ENCODE measurements at places on chromosomes 7 and 10.

- peak; percentile 45 for DNase-seq
These were observed 18.1 kb downstream of the COL1A2 start for GRCh38 chr7:94412762-94413322.

GRCh38 chr7:34207810-34208209 is 302.5 kb downstream of the BMPER start:
- DNase-seq: no peak

- no peak for DNase-seq
These were observed 97.2 kb downstream of the SLC25A13 start for GRCh38 chr7:96224685-96225084.

GRCh38 chr7:14886533-14886932 is 16.0 kb downstream of the DGKB start:
- DNase-seq: no peak

- DNase-seq: no peak
These were observed 166.2 kb upstream of the PRR15 start for GRCh38 chr7:29397398-29397797.

DNA sequence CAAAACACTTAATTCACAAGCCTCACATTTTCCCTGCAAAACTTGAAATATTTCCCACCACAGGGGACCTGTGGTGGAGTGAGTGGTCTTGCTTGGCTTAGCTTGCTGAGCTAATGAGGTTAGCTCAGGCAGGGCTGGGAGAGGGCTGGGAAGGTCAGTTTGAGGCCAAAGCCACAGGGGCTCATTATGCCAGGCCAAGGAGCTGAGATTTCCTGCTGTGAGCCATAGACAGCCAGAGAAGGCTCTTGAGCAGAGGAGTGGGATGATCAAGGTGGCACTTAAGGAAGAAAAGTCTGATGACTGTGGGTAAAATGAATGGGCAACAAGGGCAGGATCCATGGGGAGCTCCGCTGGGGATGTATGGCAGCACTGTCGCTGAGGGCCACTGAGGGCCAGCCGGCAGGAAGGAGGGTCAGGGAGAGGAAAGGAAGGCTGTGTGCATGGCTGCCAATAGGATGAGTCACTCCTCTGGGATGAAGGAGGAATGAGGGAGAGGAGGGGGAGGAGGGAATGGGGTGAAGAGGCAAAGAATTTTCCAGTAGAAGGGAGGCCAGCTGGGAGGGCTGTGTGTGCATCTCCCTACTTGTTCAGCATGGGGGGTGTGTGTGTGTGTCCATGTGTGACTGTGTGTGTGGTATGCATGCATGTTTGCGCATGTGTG is 18.7 kb upstream of the ZNF488 start:
- peak; percentile 96 for DNase-seq

GRCh38 chr10:73655257-73655989 is 406 bp downstream of the SYNPO2L start:
- DNase-seq: no peak

DNA sequence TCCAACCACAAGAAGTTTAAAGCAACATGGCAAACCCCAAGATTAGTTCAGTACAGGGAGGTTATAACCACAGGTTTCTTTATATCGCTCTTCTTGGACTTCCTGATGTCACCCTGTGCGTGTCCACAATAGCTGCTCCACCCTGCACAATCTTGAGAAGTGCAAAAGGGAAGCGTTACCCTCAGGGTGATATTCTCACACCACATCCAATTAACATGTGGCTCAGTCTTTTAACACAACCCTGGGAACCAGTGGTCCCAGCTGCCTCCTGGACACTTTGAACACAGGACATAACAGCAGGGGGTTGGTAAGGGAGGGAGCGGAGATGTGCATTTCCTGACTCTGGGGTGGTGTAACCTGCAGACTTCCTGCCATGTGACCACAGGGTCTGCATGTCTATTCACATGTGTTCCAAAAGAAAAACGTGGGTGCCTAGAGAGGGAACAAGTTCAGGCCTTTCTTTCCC is 64.6 kb downstream of the GSAP start:
- DNase-seq: no peak

- DNase-seq: no peak
These were observed 92.4 kb upstream of the PPP2R2D start for GRCh38 chr10:131808370-131808930.

GRCh38 chr10:130023454-130024230 is 59.6 kb upstream of the EBF3 start:
- no peak for DNase-seq

GRCh38 chr10:106830471-106830870 is 334.0 kb downstream of the SORCS1 start:
- DNase-seq: no peak

- no peak for DNase-seq
These were observed 139.4 kb downstream of the HIBADH start for GRCh38 chr7:27523321-27523720.

DNA sequence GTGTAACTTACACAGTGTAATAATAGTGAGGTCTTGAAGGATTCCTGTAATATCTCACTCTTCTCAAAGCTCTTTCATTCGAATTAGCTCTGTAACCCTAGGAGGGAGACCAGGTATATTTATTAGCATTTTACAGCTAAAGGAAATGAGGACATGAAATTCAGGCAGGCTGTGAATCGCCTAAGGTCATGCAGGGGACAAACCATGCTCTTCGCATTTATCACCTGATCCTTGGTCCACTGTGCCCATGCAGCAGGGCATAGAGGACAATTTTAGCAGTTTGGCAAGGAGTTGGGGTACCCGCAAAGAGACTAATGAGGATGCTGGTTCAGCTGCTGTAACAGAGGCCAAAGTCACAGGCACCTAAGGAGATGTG is 14.8 kb upstream of the LAMB1 start:
- no peak for DNase-seq

DNA sequence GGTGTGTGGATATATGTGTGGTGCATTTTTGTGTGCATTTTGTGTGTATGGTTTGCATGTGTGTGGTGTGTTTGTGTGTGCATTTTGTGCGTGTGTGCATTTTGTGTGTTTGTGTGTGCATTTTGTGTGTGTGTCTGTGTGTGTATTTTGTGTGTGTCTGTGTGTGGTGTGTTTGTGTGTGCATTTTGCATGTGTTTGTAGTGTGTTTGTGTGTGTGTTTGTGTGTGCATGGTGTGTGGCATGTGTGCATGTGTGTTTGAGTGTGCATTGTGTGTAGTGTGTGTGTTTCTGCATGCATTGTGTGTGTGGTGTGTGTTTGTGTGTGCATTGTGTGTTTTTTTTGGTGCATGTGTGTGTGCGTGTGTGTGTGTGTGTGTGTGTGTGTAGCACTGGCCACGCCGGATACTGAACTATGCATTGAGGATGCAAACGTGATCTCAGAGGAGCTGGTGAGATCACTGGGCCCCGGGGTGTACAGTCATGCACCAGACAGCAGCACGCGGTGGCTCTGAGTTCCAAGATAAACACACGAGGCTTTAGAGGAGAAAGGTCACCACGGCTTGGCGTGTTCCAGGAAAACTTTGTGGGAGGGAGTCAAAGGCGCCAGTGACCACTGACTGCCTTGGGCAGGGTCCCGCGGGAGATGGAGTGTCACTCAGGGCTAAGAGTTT is 106.6 kb upstream of the SHH start:
- peak; percentile 83 for DNase-seq

GRCh38 chr10:13707156-13707881 is 120.6 kb downstream of the PRPF18 start:
- DNase-seq: peak; percentile 93

DNA sequence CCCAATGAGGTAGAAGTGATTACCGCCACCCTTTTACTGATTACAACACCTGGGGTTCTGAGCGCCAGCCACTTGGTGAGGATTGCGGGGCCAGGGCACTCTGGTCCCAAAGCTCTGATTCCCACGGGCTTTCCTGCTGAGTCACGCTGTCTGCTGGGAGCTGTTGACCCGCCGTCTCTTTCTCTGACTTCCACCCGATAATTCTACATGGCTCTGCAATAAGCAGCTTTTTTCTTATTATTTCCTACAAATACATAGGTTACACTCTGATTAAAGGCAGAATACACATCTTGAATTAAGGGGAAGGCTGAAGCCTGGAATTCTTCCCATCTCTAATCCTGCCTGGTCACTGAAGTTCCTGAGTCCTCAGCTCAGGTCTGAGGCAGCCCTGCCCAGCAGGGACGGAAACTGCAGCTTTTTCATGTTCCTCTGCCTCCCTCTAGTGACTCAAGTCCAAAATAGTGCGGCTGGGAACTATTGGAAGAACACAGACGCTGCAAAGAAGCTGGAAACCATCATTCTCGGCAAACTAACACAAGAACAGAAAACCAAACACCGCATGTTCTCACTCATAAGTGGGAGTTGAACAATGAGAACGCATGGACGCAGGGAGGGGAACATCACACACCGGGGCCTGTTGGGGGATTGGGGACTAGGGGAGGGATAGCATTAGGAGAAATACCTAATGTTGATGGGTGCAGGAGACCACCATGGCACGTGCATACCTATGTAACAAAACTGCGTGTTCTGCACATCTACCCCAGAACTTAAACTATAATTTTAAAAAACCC is 178.3 kb downstream of the PRKCQ start:
- DNase-seq: peak; percentile 88

DNA sequence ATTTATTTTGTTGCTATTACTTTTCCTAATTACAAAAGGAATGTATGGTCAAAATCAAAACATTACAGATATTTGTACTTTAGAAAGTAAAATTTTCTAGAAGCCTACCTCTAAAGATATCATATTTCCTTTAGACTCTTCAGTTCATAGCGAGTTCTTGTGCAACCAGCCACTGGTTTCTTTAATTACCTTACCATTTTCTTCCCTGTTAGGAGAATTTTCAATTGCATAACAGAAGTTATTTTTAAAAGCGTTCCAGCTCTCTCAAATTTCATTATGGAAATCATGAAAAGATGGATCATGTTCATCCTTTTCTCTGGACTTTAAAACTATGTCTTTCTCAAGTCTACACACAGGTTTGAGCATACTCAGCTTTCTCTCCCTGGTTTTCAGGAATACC is 5.0 kb upstream of the TRUB1 start:
- DNase-seq: no peak

GRCh38 chr7:129012641-129013040 is 42.3 kb downstream of the TNPO3 start:
- no peak for DNase-seq

GRCh38 chr10:120760253-120760652 is 90.9 kb upstream of the WDR11 start:
- no peak for DNase-seq

DNA sequence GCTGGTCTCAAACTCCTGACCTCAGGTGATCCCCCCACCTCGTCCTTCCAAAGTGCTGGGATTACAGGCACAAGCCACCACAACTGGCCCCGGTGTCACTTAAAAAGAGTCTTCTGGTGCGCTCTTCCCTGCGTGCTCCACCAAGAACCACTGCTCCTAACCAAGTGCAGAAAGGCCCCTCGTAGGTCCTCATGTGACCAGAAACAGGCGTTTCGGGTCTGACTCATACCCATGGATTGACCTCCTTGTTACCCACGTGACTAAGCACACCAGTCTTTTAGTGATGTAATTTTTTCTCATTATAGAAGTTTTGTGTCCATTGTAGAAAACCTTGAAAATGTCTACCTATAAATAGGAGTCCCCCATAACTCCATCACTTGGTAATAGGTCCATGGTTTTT is 13.9 kb downstream of the FKBP6 start:
- peak; percentile 71 for DNase-seq

GRCh38 chr7:28052933-28053332 is 127.7 kb downstream of the JAZF1 start:
- DNase-seq: peak; percentile 55

DNA sequence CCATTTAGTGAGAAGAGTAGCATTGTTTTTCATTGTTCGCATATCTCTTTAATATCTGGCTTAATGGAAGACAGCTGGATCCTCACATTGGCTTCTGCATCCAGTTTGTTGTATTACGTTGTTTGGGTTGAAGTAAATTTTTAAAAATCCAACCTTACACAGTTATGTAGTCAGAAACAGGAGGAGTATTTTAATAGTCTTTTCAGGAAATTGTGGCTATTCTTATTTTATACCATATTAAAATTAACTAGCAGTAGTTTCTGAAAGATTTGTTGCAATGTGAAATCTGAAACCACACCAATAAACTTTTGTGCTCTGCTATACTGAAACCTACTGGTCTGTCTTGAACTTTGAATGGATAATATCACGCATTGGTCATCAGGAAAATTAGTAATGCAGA is 27.9 kb downstream of the MYPN start:
- DNase-seq: peak; percentile 64

DNA sequence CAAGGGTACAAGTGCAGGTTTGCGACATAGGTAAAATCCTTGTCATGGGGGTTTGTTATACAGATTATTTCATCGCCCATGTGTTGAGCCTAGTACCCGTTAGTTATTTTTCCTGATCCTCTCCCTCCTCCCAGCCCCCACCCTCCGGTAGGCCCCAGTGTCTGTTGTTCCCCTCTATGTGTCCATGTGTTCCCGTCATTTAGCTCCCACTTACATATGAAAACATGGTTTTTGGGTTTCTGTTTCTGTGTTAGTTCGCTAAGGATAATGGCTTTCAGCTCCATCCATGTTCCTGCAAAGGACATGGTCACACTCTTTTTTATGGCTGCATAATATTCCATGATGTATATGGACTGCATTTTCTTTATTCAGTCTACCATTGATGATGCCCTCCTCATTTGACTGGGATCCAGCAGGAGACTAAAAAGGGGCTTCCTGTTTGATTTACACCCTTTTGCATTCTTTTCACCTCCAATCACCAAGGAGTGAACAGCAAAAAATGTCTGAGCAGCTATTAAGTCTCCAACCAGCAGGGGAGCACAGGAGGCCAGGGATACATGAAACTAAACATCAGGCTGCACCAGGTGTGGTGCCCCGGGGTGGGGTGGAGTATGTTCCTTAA is 188.2 kb downstream of the SKIDA1 start:
- DNase-seq: no peak

DNA sequence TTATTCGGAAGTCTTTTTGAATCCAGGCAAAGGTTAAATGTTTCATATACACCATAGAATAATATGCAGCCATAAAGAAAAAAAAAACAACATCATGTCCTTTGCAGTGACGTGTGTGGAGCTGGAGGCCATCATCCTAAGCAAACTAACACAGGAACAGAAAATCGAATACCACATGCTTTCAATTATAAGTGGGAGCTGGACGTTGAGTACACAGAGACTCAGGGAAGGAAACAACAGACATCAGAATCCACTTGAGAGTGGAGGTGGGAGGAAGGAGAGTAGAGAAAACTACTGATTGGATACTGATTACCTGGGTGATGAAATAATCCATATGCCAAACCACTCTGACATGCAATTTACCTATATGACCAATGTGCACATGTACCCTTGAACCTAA is 293.4 kb downstream of the KLF6 start:
- no peak for DNase-seq

DNA sequence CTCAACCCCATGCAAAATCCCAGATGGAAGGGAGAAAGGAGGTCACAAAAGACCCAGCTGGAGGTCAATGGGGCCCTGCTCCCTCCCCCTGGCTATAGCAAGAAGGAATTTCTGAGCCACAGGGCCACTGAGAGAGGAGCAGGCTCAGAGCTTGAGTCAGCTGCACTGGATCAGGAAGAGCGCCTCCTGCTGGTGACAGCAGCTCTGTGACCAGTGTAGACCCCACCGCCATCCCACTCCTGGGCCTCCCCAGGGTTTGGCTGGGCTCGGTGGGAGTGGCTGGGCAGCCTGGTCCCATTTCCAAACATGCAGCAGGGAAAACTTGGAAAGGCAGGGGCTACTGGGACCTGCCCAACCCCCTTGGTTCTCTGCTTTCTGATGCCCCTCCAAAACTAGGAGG is 31.5 kb upstream of the PRLHR start:
- DNase-seq: no peak

All from fibroblast of skin of scalp (primary cell).